ENCODE measurements at places on chromosomes 6 and 20.

DNA sequence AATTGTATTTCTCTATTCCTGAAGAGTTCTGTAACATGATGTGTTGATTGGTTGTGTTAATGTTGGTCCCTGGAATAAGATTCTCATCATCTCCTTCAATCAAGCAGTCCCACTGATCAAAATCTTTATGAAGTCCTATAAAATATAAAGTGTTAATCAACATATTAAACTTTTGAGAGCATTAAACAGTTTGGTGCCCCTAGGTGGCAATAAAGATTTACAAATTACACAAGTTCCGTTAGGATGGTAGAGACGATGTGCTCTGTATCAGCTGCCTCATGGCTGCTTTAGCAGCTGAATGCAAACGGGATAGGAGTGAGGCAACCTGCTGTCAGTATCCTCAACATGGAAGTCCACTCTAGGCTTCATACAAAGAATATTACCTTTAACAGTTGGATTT is 16.9 kb downstream of the TDRD6 start:
- no peak for DNase-seq

DNA sequence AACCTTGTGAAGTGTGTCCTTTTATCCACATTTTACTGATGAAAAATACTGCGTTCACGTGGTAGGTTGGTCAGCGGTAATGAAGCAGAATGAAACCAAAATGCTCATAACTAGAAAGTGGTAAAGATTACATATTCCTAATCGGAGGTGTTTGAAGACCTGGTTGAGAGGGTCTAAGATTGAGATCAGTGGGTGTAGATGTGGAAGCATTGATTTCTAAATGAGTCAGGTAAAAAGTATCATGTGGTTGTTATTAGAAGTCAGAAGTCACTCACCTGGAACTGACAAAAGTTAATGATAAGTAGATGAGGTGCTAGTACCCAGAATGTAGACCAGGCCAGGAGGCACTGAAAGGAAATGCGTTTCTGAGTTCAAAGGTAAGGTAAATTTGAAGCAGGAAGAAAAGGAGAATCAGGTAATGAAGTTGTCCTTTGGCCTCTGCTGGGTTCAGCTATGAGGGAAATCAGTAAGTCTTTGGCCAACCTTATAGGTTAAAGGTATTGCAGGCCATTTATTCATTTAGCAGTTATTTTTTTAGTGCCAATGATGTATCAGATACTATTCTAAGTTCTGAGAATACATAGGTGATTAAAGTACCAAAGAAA is 31.2 kb downstream of the FAM83B start:
- DNase-seq, result no peak

- DNase-seq, result no peak
Measured at GRCh38 chr6:112427499-112427898, 80.4 kb downstream of the RFPL4B start.

DNA sequence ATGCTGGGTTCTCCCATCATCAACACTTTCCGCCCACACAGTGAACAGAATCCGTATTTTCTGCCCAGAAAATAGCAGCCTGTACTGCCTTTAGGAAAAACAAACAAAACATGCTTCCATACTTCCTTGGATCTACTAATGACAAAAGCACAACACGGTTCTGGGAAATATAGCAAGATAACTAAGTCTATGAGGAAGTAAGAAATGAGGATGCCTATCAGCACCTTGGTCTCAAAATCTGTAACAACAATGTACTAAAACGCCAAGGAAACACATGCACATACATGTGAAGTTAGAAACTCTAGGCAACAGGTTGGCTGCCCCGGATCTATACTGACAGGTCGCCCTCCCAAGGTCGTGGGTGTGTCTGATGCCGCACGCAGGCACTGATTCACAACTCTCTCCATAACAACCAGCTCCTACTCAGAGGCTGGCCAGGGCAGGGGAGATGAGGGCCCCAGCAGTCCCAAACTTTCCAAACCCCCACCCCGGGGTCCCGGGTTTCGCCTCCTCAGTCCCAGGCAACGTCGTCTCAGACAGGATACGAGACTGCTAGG is 710 bp downstream of the BTBD9 start:
- DNase-seq, result peak; percentile 39

GRCh38 chr6:119303164-119303887 is 46.2 kb downstream of the MAN1A1 start:
- no peak for DNase-seq

DNA sequence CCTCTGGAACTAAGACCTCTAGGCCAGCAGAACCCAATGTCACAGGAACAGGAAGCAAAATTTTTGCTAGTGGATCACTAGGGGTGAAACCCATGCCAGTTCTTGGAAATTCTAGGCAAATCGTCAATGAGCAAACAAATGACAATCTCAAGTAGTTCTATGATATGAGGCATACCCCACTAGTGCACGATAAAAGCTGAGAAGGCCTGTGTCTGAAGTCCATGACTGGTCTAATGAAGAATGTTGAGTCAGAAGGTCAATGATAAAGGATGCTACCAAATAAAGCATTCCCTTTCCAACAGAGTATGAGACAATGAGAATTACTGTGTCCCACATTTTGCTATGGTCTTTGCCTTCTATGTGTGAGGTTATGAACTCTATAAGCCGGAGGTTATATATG is 149.4 kb upstream of the NOX3 start:
- DNase-seq, result no peak

DNA sequence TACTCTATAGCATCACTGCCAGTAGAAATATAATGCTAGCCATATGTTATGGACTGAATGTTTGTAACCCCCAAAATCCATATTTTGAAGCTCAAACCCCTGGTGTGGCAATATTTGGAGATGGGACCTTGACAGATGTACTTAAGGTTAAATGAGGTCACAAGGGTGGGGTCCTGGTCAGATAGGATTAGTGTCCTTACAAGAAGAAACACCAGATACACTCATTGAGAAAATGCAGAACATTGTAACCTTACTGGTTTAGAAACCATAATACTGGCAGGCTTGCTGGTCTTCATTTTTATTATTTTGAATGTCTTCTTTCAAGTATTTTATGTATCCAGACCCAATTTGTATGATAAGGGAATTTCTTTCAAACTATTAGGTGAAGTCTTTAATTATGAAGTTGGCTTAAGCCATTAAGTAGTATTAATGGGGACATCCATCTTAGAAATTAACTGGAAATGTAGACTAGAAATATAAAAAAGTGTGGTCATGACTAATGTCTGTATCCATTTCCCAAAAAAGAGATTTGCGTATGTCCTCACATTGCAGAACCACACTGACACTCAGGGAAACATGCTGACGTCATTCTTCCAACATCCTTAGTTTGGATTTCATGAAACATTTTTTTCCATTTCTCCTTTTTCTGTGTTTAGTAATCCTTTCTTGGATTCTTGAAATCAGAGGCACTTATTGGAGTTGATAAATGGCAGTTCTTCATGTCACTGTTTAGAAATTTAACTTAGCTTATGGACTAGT is 32.4 kb downstream of the SLC16A10 start:
- no peak for DNase-seq

DNA sequence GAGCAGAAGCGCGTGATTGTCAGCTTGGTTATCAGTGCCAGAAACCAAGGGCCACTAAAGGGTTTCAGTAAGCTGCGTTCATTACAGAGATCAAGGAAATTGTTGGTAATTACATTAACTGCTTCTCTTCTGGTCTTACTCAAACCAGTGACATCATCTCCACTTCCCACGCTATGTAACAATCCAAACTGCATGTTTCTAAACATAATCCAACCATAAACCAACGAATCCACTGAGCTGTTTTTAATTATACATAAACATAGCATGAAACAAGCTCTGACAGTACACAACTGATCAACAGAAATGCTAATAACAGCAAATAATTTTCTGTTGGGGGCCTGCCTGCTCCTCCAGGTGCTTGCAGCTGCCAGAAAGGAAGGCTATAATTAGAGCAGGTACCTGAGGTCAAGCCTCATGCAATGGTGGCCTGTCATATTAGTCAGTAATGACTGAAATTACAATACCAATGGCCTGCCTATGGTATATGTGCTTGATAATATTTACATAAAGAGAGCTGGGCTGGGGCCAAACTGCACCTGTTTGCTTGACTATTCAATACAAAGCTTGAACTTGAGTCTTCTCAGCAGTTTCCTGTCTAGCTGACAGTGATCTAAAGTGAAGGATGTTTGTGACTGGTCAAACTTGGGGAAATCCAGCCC is 40.1 kb downstream of the ILRUN start:
- DNase-seq, result no peak

DNA sequence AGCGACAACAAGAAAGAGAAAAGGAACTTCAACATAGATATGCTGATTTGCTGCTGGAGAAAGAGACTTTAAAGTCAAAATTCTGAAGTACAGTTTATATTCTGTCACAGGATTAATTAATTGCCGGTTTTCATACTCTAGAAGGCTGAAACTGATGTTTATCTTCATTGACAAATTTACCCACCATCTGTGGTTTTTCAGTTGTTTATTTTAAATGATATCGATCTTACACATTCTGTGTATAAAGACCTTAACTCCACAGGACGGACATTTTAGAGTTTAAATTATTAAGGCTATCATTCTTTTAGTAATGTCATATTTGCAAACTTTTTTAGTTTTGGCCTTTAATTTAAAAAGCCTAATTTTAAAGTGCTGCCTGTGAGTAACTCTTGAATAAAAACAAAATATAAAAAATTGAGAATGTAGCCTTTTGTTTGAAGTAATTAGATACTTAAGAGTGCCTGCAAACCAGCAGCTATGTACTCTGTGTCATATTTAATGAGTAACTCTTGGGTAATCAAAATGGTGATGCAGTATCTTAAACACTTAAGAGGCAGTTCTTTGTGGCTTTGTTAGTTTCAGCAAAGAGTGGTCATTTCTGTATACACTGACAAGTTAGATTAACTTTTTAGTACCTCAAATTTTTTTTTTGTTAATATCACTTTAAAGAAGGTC is 59.3 kb downstream of the CDC5L start:
- no peak for DNase-seq

GRCh38 chr20:14634665-14635064 is 297.3 kb upstream of the FLRT3 start:
- DNase-seq, result no peak

DNA sequence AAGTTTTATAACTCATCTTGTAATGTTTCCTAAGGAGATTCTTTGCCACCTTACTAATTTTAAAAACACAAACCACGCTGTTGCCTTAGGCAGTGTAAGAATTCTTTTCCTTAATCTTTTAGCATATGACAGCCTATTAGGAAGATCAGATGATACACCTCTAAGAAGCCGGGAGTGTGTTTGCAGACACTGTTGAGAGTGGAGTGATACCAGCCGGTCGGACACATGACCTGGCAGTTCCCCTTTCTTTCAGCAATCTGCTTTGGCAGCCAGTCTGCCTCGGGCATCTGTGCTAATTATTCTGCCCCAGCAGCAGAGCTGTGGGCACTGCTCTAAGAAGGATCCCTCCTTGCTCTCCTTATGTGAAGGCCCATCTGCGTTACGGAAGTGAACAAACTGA is 50.9 kb downstream of the PLCB4 start:
- DNase-seq, result no peak

DNA sequence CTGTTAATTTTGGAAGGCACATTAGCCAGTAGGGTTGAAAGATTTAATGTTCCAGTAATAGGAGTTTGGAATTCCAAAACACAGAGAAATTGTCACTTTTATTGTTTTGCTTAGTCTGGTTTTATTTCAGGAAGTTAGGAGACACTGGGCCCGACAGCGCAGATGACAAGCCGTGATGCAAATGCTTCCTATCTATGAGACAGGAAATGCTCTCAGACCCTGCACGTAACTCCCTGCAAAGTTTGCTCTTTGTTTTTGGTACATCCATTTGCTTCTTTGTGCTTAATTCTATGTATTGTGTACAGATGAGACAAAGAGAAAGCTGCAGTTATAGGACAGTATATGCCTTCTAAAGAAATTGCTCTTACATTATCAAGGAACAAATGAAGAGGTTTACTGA is 201.6 kb upstream of the SGK1 start:
- DNase-seq, result no peak

GRCh38 chr6:33827546-33828451 is 24.0 kb upstream of the MLN start:
- no peak for DNase-seq

- DNase-seq, result no peak
Measured at GRCh38 chr6:143176090-143177021, 115.7 kb downstream of the AIG1 start.

- peak; percentile 35 for DNase-seq
Measured at GRCh38 chr20:31968291-31969126, 558 bp downstream of the XKR7 start.

- no peak for DNase-seq
Measured at GRCh38 chr6:40545954-40546353, 41.2 kb downstream of the LRFN2 start.

DNA sequence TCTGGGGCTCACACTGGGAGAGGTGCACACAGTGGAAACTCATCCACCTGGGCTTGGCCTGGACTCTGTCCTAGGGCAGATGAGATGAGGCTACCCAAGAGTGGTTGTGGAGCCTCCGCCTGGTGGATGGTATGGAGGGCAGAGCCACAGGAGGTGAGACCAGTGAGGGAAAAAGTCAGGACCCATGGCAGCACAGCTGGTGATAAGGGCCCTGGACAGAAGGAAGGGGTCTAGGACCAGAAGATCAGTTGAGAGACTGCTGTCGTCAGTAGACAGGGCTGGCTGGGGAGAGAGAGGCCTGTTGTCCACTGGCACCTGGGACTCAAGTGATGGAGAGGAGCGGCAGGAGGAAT is 29.8 kb downstream of the PLCG1 start:
- DNase-seq, result no peak

GRCh38 chr6:45717715-45718114 is 297.9 kb downstream of the CLIC5 start:
- no peak for DNase-seq

DNA sequence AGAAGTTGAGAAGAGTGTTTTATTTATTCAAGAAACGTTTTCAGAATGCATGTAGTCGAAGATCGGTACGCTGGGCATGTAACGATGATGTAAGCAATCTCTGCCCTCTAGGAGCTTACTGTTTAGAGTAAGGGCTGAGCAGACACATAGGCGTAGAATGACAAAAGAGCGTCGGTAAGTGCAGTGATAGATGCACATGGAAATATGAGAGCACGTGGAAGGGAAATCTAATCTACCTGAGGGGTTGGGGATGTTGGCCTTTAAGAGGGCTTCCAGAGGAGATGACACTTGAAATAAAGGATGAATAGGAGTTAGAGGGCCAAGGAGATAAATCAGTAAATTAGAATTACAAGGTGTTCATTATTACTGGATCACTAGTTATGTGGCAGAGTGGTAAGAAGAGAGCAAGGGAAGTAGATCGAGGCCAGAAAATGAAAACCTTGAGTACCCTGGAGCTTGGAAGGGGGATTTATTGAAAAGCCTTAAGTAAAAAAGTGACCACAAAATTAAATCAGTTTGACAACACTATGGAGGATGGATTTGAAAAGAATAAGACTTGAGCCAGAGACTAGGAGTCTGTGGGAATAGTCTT is 782 bp downstream of the TRMT11 start:
- DNase-seq, result no peak

- DNase-seq, result no peak
Measured at GRCh38 chr6:17877895-17878440, 109.5 kb downstream of the KIF13A start.

GRCh38 chr20:5100684-5101347 is 18.9 kb downstream of the PCNA start:
- peak; percentile 88 for DNase-seq

- no peak for DNase-seq
Measured at GRCh38 chr6:113709936-113710509, 147.1 kb upstream of the MARCKS start.

Measured in omental fat pad (tissue), 4 donors.